ENCODE measurements at places on chromosomes 4 and X. TPM values are rescaled to one million over a fixed set of nuclear protein-coding genes. Genes with fewer than 3 reads are reported as not detected.

Gene DCAF4L1
- 0.06 TPM for total RNA-seq

Gene CSAG2
- total RNA-seq = not detected

Gene KLHL15
- 5.5 TPM for total RNA-seq

Gene HSFX2
- not detected for total RNA-seq

Gene TLR6
- 2.2 TPM for total RNA-seq

GRCh38 chr4:79049840-79050540 lies 110.8 kb upstream of the PAQR3 start:
- DNase-seq = no peak

GRCh38 chrX:17692709-17693346 lies 44.5 kb upstream of the SCML1 start:
- no peak for DNase-seq

GRCh38 chr4:178414881-178415446 lies 972.7 kb upstream of the AGA start:
- no peak for DNase-seq

- DNase-seq = no peak
Observed at GRCh38 chr4:186844059-186844681, 120.5 kb upstream of the FAT1 start.

DNA sequence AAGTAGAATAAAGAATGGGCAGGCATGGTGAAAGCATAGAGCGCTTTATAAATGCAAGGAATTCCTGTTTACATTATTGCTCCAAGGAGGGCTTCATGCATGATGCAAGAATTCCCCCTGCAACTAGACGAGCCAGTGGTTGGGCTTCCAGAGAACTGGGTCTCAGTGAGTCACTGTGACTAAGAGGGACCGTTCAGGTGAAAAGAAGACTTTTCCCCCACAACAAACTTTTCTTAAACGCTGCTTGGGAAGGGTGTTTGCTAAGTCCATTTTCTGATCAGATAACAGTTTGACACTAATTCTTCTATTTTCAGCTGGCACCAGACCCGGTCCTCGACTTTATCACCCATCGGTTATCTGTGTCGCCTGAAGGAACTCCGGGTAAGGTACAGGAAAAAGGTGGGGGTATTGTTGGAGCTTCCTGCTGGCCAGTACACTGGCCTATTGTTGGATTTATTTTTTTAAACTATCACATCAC lies 40.1 kb downstream of the LDB2 start:
- DNase-seq = no peak

DNA sequence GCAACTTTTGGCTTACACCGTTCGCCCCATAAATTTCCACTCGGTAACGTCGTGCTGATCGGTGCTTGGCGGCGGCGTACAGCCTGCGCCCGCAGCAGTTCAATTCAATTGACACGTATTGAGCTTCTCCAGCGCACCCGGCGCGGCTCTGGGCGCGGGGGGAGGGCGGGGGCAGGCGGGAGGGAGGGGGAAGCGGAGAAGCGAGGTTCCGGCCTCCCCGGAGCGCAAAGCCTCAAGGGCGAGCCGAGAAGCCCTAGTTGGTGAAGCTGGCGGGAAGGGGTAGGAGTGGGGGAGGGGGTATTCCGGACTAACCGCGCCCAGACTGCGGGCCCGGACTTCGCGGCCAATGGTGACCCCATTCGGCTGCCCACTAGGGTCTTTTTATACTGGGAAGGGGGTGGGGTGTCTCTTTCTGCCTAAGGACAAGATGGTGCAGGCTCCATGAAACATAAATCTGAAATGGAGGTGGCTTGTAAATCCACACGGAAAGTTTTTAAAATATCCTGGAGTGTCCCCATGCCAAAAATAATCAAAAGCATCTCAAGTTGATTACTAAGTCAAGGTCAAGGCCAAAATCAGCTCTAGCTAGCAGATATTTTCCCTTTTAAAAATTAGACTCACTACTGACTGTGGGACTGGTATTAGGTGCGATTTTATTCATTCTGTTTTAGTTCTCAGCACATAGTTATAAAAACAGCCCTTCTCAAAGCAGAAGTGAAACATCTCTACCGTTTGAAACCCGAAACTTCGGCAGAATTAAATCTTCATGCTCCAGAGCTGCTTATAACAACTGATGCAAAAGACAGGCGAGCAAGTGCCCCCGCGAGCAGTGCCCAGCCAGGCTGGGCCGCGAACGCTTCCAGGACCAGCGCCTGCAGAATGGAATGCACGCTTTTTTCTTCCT lies 1.5 kb upstream of the BCOR start:
- DNase-seq = no peak

DNA sequence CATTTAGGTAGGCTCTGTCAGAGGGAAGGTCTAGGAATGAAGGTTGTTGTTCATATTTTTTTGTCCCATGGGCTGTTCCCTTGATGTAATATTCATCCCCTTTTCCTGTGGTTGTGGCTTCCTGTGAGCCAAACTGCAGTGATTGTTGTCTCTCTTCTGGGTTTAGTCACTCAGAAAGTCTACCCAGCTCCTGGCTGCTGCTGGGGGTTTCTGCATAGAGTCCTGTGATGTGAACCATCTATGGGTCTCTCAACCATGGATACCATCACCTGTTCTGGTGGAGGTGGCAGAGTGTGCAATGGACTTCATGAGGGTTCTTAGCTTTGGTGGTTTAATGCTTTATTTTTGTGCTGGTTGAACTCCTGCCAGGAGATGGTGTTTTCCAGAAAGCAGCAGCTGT lies 122.8 kb downstream of the ZC4H2 start:
- no peak for DNase-seq

- DNase-seq = no peak
Observed at GRCh38 chr4:48481581-48481980, 1.6 kb upstream of the SLC10A4 start.

GRCh38 chr4:10275696-10276095 lies 159.1 kb upstream of the WDR1 start:
- no peak for DNase-seq

Measured in lower leg skin (tissue), 4 donors.